ENCODE measurements at places on chromosomes 1 and 21.

DNA sequence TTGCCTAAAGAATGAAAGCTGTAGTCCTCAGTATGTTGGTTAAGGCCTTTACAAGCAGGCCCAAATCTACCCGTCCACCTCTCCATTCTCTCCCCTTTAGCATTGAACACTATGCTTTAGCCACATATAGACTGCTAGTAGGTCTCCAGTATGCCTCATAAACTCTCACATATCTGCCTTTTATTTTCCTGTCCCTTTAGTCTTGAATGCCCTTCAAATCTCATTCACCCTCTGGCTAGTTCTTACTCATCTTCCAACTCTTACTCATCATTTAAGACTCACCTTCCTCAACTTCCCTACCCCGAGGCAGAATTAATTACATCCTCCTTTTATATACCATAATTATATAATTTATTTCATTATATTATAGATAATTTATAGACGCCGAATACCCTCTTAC, 78.7 kb upstream of the TSPAN2 start:
- no peak for DNase-seq

GRCh38 chr1:63799307-63799706, 25.5 kb downstream of the ROR1 start:
- no peak for DNase-seq

- DNase-seq, result no peak
Observed at GRCh38 chr1:177567393-177567792, 396.6 kb downstream of the BRINP2 start.

GRCh38 chr1:214280386-214281020, 456 bp upstream of the SMYD2 start:
- no peak for DNase-seq

- no peak for DNase-seq
Observed at GRCh38 chr1:169019419-169020058, 87.0 kb upstream of the ATP1B1 start.

- DNase-seq, result peak; percentile 94
Observed at GRCh38 chr1:40948741-40949443, 30.6 kb upstream of the CTPS1 start.

DNA sequence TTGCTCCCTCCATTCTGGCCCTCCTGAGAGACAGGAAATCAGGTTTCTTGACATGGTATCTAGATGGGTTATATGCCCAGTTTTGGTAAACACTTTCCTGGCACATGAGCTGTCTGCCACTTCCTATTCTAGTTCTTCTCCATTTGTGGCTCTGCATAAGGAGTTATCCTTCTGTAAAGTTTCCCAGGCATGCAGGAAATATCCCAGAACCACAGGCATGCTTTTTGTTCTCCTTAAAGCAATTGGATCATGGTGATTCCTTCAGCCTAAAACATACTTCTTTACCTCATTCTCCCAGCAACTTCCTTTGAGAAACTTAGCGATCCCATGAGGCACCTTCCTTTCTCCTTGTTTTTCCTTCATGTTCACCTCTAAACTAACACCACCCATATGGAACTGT, 199.8 kb downstream of the CRB1 start:
- DNase-seq, result no peak

GRCh38 chr21:21111309-21111920, 113.2 kb downstream of the NCAM2 start:
- DNase-seq, result no peak

DNA sequence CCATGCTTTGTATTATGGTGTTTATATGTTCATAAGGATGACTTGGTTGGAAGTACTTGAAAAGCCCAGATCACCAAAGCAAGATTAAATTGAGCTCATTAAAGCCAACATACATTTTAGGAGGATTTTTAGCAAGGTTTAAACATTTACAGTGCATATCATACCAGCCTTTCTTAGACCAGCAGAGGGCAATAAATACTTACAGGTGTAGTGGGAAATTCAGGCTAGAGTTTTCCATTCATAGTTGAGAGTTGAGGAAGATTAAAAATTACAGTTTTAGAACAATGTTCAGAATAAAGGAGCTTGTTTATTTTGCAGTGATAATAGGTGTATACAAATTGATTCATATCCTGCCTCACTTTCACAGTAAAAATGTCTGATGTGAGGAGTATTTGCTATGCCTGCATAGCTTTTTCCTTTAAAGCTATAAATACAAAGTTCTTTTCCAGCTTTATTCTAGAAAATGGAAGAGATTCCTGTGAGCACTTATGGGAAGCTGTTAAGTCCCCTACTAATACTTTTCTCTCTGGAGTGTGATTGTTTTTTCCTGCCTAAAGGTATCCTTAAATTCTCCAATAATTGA, 35.3 kb downstream of the DTL start:
- no peak for DNase-seq
